Activated CD4-positive, alpha-beta T cell treated with anti-CD3 and anti-CD28 coated beads, Interleukin-2, amount 50 U/mL, for 48 hours (primary cell): ENCODE measurements at places on chromosomes 2 and 18.

- no peak for DNase-seq
These were observed 114.3 kb downstream of the MGAT5 start for GRCh38 chr2:134368009-134368817.

DNA sequence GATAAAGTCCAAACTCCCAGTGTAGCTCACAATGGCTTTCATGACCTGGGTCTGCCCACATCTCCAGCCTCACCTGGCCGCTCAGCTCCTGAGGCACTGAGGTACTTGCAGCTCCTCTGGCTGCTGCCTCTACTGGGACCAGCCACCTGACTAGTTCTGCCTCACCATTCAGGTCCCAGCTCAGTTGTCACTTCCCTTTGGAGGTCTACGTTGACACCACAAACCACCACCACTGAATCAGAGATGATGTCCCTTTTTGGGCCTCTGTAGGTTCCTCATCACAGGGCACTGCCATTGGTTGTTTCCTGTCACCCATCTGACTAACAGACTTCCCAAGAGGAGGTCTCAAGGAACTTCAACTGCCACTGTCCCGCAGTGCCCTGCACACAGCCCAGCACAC, 21.2 kb downstream of the SPP2 start:
- DNase-seq = no peak

GRCh38 chr2:233938676-233939370, 21.6 kb downstream of the TRPM8 start:
- no peak for DNase-seq

DNA sequence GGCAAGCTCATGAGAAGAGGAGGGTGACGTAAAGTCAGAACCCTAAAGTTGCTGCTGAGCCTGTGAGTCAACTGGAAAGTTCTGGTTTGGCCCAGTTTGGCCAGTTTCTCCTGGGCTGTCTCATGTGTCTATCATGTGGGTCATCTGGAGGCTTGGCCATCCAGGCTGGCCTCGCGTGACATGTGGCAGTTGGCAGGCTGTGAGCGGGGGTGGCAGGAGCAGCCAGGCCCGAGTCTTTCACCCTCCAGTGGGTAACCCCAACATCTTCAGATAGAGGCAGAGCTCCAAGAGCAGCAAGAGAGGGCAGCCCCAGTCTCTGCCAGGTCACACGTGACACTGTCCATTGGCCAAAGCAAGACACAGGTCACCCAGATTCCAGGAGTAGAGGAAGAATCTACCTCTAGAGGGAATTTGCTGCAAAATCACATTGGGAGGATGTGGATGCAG, 51.5 kb downstream of the FHOD3 start:
- no peak for DNase-seq

DNA sequence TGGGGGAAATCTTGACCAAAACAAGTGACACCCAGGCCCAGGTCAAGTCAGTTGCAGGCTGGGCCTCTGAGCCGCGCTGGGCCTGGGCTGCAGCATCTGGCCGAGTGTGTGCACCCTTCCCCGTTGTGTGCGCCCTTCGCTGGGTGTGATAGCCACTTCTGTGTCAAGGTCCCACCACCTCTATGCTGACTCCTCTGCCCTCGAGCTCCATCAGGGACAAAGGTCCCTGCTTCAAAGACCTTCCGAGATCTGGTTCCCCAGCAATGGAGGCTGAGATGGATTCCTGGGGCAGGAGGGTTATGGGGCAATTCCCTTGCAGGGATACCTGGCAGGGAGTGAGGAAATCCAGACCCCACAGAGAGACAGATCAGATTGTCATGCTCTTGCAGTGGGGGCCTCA, 93.6 kb downstream of the PIEZO2 start:
- DNase-seq = no peak

GRCh38 chr2:136212426-136213378, 94.8 kb upstream of the CXCR4 start:
- DNase-seq = peak; percentile 25

GRCh38 chr2:183112577-183112976, 11.7 kb upstream of the NUP35 start:
- no peak for DNase-seq

DNA sequence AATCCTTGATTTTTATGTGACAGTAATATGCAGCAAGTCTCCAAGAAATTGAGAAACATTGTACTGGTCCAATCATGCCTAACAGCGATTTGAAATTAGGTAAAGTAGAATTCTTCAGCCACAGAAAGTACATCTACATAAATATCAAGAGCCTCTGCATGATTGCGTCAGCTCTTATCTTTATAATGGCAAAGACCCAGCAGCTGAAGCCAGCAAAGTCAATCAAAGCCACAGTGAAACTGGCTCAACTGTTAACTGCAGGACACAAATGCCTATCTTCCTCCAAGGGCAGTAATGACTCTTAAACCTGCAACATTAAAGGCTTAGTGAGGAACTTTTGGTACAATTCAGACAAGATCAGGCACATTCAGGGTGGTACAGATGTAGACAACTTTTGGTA, 102.5 kb downstream of the BARD1 start:
- DNase-seq = no peak

DNA sequence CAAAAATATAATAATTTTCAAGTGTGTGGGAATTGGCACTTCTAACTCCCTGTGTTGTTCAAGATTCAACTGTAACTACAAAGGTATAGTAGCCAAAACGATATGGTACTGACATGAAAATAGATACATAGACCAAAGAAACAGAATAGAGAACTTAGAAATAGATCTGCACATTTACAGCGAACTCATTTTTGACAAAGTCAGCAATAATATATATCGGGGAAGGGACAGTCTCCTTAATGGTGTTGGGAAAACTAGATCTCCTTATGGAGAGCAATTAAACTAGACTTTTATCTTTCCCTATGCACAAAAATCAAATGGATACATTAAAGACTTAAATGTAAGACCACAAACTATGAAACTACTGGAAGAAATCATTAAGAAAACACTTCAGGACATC, 1530.6 kb upstream of the SLC39A10 start:
- DNase-seq = no peak

- no peak for DNase-seq
These were observed 159.5 kb upstream of the EPHA4 start for GRCh38 chr2:221731432-221732145.

DNA sequence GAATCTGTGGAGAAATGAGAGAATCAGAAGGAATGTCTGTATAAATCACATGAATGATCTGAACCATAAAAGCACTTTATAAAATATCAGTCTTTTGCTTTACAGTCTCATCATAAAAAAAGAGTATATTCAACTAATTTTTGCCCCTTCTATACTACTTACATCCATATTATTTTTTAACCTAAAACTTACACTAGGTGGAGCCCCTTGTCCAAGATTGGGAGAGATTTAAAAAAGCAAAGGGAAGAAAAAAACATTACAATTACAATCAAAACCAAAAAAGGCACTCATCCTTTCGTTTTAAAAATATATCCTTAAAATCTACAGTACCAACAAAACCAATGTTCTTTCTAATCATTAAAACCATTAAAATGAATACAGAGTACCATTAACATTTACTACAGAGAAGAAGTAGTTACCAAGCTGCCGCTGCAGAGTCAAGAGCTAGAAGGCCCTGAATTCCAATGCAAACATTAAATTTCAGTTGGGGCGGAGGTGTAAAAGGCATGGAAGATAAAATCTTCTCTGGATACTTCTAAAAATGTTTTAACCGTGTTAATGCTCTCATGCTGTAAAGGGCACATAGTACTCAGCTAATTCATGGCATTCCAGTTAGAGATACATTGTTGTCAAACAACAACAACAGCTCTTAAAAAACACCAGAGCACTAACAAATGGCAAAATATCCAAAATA, 56.7 kb upstream of the EPB41L3 start:
- no peak for DNase-seq

DNA sequence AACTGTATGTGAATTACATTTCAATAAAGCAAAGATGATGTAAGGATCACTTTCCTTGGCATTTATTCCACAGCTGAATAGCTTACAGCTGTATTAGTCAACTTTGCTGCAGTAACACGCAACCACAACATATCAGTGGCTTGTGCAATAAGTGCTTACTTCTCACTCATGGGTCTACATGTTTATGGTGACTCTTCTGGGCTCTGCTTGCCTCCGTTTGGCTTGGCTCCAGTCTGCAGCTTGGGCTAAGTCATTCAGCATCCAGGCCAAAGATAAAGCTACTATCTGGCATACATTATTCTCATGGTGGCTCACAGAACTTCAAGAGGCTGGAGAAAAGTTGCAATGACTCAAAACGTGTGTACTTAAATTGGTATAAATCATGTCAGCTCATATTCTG, 355.0 kb downstream of the RNF144A start:
- DNase-seq = no peak

DNA sequence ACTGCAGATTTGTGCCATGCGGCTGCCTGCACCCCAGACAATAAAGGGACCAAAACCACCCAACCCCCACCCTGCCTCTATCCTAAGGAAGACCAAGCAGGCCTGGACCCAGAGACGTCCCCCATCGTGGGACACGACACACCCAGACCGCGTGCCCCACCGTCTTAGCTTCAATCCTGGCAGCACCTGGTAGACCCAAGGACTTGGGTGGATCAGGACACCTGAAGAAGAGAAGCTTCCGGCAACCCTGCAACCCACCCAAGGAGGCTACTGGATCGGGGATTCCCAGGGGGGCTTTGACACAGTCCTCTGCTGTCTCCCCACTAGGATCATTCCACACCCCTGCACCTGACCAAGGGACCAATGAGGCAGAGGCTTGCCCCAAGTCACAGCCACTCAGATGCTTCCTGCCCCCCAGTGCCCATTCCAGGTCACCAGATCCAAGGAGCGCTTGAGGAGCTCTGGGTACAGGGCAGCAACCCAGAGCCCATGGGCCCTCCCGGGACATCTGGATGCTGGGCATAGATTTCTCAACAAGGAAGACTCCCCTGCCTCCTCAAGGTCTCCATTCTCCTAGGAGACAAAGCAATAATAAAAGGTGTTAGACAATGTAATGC, 3.6 kb downstream of the ALPI start:
- DNase-seq = no peak

- peak; percentile 67 for DNase-seq
These were observed 318.7 kb upstream of the NCKAP5 start for GRCh38 chr2:133886735-133887675.

- no peak for DNase-seq
These were observed 15.5 kb downstream of the SLC9A2 start for GRCh38 chr2:102634831-102635241.
